Thyroid gland (tissue), 4 donors: ENCODE measurements at places on chromosomes 1 and 21. TPM values are rescaled to one million over a fixed set of nuclear protein-coding genes. Genes with fewer than 3 reads are reported as not detected.

GRCh38 chr1:52636721-52637695, 4.0 kb downstream of the SHISAL2A start:
- DNase-seq, result no peak

- no peak for DNase-seq
Measured at GRCh38 chr21:42061195-42061985, 9.7 kb upstream of the UMODL1 start.

- no peak for DNase-seq
Measured at GRCh38 chr1:96515925-96516324, 205.7 kb upstream of the PTBP2 start.

GRCh38 chr1:7406641-7407543, 364.2 kb upstream of the VAMP3 start:
- DNase-seq, result no peak

GRCh38 chr1:16451841-16452528, 11.5 kb downstream of the NECAP2 start:
- DNase-seq, result no peak

The ANGPTL3 gene
- total RNA-seq, result not detected

The DCST1 gene
- total RNA-seq, result not detected

DNA sequence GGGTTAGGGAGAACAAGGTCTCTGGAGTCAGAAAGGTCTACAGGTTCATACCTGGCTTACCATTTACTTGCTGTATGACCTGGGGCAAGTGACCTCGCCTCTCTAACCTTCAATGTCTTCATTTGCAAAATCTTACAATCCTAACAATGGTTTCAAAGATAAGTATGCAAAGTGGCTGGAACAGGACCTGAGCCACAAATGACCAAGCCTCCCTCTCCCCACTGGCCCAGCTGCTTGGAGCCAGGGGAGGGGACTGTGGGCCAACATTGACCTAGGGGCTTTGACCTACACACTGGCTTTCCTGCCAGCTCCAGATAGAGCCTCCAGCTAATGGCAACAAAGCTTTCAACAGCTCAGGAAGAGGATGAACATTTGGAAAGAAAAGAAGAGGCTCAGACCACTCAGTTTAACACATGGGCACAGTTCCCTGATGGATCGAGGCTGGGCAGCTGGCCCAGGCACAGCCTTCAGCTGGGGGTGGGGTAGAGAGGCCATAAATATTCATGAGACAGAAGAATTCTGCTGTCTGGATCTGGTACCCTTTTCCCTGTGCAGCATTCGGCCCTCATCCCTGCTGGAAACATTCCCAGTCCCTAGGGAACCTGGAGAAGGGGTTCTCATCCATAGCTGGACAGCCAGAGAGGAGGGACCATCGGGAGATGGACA, 12.9 kb downstream of the PTAFR start:
- DNase-seq, result no peak
